ENCODE measurements at places on chromosomes 1 and 21.

DNA sequence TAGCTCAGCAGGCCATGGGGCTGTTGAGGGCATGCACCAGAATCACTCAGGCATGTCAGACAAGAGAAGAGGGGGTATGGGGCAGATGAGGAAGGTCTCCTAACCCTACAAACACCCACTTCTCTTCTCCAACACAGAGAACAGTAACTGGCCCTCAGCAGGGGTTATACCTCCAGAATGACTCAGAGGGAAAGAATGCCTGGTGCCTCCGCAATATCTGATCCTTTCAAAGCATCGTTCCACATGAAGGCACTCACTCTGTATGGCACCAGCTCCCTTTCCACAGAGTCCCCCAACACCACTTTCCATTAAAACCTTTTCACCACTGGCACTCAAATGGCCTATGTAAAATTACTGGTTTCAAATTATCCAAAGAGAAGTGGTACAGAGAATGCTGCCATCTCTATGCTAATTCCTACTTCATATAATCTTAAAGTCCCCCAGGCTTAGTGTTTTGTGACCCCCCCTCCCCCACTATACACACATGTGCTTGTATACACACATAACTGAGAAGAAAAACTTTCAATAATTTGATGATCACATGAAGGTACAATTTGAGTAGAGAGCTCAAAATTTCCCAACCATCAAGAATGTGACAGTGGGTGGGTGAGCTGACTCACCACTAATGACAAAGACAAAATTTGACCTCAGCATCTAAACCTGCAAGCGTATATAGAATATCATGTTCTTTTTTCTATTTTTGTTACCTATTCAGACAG, 91.5 kb downstream of the SIPA1L2 start:
- no peak for DNase-seq

- no peak for DNase-seq
Observed at GRCh38 chr1:160863061-160863773, 530 bp upstream of the CD244 start.

GRCh38 chr1:176193023-176193422, 14.1 kb downstream of the COP1 start:
- DNase-seq: no peak

DNA sequence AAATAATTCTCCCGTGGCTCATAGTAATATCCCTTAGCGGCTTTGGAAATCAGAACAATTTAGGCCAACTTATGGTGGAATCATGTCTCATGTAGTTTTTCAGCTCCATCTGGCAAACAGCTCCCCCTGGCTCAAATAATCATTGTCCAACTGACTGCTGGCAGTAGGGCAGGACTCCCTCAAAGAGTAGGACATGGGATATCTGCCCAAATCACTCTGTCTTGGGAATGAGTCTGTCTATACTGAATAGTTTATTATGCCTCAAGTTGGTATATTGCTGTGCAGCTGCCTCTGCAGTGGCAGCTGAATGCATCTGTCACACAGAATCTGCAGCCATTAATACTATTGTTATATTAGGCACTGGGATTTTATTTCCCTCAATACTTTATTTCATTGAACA, 255.7 kb downstream of the COL11A1 start:
- DNase-seq: no peak

- DNase-seq: no peak
Observed at GRCh38 chr1:228149406-228150119, at the start of gene GJC2. GJC2 (plus strand) TSS chr1:228149930; CDS start chr1:228157759, 7,829 bp downstream.

- DNase-seq: no peak
Observed at GRCh38 chr1:207134581-207134980, 30.5 kb downstream of the C4BPA start.

DNA sequence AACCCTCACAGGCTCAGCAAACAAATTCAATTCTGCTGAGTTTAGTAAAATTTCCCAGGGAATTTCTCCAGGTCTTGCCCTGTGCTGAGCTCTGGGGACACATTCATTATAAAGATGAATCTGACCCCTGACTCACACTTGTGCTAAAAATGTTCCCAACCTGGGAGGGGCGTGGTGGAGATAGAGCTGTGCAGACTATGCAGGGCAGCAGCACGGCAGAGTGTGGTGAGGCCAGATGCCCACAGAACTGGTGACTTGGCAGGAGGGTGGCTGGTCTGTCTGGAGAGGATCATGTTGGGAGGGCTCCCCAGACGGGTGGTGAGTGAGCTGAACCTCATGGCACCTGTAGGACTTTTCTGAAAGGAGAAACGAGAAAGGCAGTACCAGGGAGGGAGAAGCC, 31.6 kb downstream of the FAAH start:
- DNase-seq: no peak
